ENCODE measurements at places on chromosomes 11 and 22.

- no peak for DNase-seq
These were observed 9.4 kb upstream of the NLRP10 start for GRCh38 chr11:7974668-7975067.

GRCh38 chr11:21056644-21057043 is 387.3 kb downstream of the NELL1 start:
- no peak for DNase-seq

DNA sequence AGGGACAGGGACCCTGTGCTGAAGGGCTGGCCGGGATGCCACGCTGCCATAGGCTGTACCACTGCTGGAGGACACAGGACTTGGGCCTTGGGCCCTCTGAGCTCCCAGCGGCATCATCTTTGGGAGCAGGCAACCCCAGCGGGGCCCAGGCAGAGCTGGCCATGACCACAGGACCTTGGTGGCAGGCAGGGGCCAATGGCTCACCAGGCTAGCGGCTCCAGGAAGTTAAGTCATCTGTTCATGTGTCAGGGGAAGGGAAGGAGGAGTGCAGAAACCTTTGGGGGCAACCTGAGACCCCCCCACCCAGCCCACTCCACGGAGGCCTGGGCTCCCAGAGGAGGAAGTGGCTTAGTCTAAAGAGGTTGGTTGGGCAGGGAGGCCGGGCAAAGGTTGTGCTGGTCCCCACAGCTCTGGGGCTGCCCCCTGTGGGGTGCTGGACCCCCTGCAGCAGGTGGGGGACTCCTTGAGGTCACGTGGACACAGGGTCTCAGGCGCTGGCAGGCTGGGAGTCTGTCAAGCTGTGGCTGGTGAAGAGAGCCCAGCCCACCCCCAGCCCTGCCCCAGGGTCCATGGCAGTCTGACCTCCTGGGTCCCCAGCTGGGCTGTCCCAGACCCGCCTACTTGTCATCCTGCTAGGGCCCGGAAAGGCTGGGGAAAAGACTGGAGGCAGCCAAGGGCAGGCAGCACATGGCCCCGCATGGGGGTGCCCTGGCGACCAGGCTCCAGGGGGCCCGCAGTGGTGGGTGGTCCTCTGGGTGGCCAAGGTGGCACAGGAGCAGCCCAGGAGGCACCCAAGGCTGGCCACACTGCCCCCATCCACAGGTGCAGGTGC is 184.3 kb downstream of the IGLL1 start:
- no peak for DNase-seq

- DNase-seq, result peak; percentile 35
These were observed 6.9 kb upstream of the TUBA8 start for GRCh38 chr22:18103527-18104269.

DNA sequence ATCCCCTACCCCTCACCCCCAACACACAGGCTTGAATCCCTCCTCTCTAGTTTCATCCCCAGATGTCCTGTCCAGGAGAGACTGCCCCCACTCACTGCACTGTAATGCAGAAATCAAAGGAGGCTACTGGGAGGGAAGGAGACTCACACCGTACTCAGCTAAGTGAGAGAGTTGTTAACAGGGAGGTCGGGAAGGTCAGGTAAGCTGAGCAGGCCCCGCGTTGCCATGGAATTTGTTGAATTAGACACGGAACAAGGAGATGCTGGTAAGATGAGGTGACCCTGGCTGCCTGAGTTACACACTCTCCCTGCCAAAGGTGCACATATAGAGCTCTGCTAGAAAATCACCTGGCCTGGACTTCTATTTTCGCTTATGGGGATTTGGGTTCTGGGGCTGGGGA is 197.9 kb downstream of the NXPE2 start:
- DNase-seq, result no peak

DNA sequence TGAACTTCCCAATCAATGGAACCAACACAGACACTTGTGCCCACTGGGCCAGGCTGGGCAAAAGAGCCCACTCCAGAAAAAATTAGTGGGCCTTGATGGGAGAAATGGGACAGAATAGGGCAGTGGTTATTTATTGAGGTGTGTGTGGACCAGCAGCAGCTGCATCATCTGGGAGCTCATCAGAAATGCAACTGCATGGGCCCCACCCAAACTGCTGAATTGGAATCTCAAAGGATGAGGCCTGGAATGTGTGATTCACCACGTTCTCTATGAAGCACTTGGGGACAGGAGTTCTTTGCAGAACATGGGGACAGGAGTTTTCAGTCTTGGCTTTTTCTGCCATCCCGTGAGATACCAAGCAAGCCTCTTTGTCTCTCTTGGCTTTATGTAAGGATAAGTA is 255.6 kb upstream of the PLET1 start:
- no peak for DNase-seq

DNA sequence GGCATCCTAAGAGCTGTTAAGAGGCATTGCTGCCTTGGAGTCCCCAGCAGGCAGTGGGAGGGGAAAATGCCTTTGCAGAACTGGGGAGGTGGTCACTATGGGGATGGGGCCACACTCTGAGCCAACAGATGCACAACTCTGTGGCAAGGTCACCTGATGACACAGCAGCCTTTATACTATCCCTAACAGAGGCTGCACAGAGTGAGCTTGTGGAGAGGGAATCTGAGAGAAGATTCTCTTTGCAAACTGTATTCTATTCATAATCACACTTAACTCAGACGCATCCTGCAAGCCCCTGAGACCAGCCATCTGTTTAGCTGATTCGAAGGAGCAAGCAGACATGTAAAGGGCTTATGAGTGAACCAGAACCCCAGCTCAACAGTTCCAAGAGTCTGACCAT is 49.0 kb upstream of the TTC12 start:
- DNase-seq, result no peak
